ENCODE measurements at places on chromosomes 5 and 9. TPM values are rescaled to one million over a fixed set of nuclear protein-coding genes. Genes with fewer than 3 reads are reported as not detected.

Gene PLEKHG4B
- not detected for total RNA-seq

Gene LIFR
- not detected for total RNA-seq

Gene PCDHGA11
- 0.13 TPM for total RNA-seq

Gene BSPRY
- total RNA-seq: 31.5 TPM

Gene NR5A1
- 0.16 TPM for total RNA-seq

Gene ZNF367
- 18.7 TPM for total RNA-seq

Gene PLAC8L1
- total RNA-seq: not detected

Gene DCTN3
- total RNA-seq: 72.7 TPM

Gene PALM2AKAP2
- not detected for total RNA-seq

Gene TMC1
- total RNA-seq: 0.53 TPM

Gene RNF183
- total RNA-seq: 7.1 TPM

Gene WNT8A
- not detected for total RNA-seq

Gene CARD6
- 1.2 TPM for total RNA-seq

Gene ABO
- 3.1 TPM for total RNA-seq
